Stimulated activated CD4-positive, alpha-beta T cell treated with anti-CD3 and anti-CD28 coated beads, Interleukin-1b, Interleukin-23, amount 100 ng/mL, for 1 hour (primary cell): ENCODE measurements at places on chromosomes 4 and X.

- no peak for DNase-seq
Measured at GRCh38 chr4:8082517-8083055, 76.0 kb downstream of the ABLIM2 start.

DNA sequence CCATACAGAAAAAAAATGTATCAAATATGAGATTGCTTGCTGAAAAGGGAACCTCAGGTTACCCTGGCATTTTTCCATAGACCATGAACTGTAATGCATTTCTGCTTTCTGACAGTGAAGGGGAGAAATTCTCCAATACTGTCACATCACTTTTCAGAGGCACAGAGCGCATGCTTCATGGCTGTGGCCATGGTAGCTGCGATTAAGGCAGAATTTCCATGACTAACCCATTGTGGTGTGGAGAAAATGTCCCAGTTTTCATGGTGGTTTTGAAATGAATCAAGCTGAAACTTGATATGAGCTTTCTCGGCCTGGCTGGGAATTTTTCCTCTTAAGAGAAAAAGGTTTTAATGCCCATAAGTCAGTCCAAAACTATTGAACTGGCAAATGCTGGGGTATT, 39.5 kb upstream of the MAP3K15 start:
- no peak for DNase-seq

- no peak for DNase-seq
Measured at GRCh38 chr4:183907871-183908683, 3.0 kb downstream of the STOX2 start.

DNA sequence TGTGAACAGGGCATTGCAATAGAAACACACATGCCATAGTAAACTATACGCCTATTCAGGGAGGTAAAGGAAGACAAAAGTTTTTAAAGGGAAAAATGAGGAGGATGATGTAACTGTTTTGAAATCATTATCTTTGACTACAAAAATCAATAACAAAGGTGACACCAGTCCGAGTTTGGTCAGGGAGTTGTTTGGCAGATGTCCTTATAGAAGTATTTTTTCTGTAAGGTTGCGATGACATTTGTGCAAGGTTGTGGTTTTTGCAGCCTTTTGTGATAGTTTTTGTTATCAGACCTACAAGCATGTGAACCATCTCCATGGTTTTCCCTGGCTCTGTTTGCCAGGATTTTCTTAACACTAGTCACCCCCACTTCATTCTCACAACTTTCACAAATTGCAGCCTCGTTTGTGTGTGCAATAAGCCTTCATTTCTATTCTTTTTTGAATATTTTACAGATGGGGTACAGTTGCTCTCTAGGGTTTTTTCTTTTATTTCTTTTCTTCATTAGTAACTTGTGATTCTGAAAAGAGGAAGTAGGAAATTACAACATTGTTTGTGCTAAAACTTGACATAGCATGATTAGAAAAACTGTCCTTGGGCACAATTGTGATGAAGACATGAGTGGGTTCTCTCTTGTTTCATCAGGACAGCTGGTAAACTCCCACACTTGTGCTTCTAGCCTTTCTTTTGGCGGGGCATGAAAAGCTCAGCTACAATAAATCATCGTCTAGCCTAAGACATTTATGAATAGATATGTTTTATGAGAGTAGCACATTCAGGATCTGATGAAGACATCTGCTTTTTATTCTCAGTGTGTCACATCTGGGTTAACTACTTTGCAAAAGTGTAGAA, 60.2 kb upstream of the PNPLA4 start:
- no peak for DNase-seq

DNA sequence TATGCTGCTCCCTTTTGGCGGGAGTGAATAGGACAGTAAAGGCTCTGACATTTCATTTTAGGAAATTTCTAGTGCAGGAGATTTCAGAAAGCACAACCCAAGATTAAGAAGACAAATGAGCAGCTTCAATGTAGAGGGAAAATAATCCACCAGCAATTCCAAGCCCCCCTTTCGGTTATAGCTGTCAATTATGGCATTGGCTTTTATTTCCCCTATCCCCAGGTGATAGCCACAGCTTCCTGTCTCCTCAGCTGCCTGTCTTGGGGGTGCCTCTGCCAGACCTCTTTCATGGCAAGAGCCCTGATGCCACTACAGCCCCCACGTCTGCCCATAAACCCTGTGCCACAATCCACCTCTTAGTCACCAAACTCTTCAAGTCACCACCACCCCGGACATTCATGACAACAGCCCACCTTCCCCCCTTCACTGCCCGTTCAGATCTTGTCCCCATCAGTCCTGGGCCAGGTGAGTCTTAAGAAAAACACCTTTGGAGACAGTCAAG, 48.4 kb upstream of the CLNK start:
- no peak for DNase-seq

DNA sequence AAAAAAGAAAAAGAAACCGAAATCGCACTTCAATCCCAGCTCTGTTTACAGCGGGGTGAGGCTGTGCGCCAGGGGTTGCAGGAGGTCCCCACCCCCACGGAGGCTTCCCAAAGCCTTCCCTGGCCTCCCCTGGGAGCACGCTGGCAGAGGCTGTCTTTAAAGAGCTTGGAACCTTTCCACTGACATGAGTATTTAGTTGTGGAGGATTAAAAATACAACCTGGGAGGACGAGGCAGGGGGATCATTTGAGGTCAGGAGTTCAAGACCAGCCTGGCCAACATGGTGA, 69.1 kb downstream of the PPP2R2C start:
- no peak for DNase-seq

DNA sequence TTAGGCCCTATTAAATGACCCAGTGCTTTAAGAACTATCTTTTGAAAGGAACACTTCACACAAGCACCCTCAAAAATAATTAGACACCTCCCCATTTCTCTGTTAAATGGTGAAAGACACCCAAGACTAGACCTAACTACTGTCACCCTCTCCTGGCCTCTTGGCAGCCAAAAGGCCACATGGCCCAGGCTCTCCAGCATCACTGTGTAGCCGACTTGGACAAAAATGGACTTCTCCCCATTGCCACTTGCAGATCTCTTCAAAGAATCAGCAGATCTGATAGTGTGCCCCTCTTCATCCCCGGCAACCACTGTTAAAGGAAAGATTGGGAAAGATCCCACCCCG, 2.0 kb downstream of the MID1IP1 start:
- no peak for DNase-seq

- no peak for DNase-seq
Measured at GRCh38 chr4:157772907-157773306, 399.9 kb downstream of the GASK1B start.

- no peak for DNase-seq
Measured at GRCh38 chrX:72532366-72532765, 40.3 kb downstream of the HDAC8 start.

DNA sequence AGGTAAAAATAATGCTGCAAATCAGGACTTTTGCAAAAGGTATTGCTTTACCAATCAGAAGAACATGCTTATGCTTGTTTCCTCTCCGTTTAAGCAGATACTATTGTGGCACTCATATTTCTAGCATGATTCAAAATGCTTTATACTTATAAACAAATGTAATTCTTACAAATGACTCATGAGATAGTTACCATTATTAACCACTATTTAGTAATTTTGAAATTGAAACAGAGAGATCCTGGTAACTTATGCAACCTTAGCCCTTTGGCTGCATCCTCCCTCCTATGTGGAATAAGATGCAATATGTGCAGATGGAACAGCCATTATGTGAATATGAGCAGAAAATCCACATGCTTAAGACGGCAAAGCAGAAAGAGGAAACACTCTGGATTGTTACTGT, 164.7 kb downstream of the PCDH18 start:
- DNase-seq, result no peak

GRCh38 chr4:145154573-145154972, 25.8 kb downstream of the OTUD4 start:
- no peak for DNase-seq

GRCh38 chr4:174474457-174475075, 47.7 kb downstream of the HPGD start:
- DNase-seq, result no peak

DNA sequence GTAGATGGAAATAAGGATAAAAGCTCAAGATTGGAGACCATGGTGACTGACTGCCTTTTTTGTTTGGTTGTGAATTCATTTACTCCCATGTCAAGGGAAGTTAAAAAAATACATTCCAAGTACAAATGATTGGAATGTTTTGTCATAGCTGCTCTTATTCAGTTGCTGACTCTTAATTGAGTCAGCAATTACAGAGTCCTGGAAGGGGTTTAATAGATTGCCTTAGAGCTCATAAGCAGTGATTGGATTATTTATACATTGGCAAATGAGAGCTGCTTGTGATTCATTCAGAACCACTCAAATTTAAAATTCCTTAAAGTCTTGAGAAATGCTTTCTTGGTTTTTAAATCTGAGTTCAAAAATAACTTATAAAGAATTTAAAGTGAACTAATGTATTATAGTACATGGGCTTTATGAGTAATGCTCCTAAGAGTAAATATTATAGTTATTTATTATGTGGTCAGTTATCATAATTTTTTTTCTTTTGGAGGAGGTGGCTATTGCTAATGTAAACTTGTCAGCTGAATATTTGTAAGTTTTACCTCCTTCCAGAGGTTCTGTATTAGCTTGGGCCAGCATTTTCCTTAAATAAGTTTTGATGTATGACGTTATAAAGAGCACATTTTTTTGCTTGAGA, 13.6 kb downstream of the JADE1 start:
- DNase-seq, result no peak

DNA sequence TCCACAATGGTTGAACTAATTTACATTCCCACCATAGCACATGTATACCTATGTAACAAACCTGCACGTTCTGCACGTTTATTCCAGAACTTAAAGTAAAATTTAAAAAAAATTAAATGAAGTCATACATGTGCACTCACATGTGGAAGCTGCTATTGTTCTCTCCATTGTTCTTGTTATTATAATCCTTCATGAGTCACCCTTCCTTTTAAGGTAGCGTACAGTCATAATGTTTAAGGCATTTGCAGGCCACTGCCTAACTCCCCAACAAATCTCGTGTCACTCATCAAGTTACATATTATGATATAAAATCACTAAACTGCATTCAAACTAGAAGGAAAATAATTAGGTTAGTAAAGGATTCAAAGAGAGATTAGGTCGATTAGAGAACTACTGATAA, 63.6 kb downstream of the SLC7A11 start:
- DNase-seq, result no peak
